Bone marrow (tissue), 2 donors: ENCODE measurements at places on chromosomes 6 and 20.

DNA sequence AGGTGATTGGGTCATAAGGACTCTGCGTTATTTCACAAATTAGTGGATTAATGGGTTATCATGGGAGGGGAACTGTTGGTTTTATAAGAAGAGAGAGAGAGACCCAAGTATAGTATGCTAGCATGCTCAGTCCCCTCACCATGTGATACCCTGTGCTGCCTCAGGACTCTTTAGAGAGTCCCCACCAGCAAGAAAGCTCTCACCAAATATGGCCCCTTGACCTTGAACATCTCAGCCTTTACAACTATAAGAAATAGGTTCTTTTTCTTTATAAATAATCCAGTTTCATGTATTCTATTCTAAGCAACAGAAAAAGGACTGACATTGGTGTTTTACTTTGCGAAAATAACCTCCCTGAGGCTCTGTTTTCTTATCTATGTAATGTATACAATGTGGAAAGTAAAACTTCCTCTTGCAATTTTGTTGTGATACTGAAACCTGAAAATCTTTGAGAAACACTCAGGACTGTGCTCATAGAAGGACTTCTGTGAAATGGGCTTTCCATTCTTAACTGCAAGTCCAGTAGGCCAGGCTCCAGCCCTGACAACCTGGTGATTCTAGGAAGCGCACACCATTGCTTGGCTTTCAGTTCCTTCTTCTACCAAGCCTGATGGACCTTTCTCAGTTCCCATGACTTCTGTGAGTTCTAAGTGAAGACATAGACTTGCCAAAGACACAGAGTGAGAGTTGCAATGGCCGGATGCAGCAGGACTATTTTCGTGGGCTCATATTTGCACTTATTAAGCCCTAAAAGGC lies 21.9 kb downstream of the SIRPD start:
- no peak for DNase-seq

DNA sequence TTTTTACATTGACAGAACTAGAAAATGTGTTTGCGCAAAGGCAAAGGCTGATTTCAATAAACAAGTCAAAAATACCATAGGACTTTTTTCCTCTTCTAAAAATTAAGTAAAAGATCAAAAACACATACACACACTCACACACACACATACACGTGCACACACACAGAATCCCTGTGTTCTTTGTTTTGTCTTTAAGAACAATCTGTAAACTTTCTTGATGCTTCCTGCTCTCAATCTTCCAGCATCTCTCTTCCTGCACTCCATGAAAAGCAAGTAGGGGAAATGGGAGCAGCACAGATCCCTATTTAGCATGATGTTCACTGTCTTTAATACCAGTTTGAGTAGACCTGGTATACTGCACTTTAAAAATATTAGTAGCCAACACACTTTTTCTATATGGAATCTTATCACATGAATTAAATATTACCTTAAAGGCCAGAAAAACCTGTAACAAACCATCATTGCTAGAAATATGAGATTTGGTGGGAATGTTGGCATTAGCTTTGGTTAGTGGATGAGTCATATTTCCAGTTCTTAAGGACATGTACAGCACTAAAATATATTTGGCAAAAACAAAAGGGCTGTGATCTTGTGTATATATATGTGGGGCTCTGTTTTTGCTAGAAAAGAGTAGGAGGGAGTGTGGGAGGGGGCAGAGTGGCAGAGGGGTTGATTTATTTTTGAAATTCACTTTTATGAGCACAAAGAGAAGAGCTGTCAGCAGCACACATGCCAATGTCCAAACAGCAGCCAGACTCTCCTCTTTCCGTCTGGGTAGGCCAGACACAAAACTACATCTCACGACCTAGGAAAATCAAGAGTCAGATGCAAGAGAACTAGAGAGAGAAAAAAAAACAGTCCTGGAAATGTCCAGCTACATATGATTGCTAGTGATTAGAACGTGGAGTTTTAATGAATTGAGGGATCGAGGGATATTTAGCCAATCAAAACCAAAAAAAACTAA lies 4.6 kb downstream of the PTPRK start:
- DNase-seq, result no peak

DNA sequence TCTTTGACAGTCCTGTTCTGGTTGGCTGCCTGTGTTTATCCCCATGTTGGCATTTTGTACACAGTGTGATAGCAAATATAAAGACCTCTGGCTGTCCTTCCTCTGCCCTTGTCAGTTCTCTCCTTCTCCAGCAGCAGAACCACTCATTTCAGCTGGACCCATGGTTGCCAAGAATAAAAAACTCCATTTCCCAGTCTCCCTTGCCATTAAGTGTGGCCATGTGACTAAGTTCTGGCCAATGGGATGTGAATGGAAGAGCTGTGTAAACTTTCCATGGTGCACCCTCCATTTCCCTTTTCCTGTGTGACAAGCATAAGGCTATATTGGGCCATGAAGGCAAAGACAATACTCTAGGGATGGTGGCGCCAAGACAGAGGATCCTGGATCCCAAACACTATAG lies 78.4 kb upstream of the TBC1D7 start:
- DNase-seq, result no peak

DNA sequence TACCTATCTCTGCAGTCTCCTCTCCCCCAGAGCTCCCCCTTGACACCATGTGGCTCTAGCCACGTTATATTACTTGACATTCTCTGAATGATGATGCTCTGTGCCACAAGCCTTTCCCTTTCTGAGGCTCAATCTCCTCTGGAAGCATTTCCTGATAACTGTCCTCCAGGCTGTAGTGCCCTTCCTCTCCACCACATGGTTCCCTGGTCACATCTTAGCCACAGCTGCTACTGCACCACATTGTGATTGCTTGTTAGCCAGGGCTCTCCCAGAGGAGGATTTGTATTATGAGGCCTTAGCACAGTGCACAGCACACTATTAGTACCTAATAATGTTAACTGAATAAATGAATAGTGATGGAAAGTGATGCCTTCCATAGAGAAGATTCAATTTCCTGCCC lies 63.9 kb upstream of the RCAN2 start:
- DNase-seq, result no peak

DNA sequence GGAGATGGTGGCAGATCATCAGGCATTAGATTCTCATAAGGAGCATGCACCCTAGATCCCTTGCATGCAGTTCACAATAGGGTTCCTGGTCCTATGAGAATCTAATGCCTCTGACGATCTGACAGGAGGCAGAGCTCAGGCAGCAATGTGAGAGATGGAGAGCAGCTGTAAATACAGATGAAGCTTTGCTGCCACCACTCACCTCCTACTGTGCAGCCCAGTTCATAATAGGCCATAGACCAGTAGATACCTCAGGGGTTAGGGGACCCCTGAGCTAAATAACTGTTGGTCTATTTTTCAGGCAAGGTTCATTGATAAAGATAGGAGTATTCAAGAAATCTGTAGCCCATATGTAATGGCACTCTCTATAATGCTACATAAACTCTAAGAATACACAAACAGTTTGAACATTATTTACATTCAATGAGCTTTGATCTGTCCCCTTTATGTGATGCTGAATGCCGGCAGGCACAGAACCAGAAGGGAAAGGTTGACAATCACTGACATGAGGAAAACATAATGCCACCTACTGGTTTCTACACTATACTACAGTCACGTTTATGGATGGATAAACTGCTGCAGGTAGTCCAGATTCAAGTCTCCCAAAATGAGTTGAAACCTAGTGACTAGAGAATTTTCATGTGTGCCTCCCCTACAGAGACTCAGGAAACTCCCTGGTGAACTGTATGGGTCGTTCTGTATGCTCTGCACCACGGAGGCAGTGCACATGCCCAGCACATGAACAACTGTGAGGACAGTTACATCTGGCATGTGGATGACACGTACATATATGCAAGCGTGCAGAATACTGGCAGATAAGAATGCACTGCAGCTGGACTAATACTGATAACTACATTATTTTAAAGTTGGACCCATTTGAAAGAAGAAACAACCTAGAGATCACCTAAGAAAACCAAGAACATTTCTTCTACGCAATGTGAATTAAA lies 72.0 kb downstream of the DST start:
- no peak for DNase-seq
